ENCODE measurements at places on chromosomes 7 and 10.
A peak's percentile ranks its signal among the peaks of the same experiment; 100 is the strongest.

DNA sequence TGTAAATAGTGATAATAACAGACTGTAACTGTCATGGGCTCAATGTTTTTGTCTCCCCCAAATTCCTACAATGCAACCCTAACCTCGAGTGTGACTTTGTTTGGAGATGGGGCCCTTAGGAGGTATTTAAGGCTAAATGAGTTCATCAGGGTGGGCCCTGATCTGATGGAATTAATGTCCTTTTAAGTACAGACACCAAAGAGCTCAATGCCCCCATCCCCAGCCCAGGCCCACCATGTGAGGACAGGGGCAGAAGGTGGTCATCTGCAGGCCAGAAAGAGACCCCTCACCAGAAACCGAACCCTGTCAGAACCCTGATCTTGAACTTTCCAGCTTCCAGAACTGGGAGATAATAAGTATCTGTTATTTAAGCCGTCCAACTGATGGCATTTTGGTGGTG lies 83.2 kb downstream of the PIP4K2A start:
- no peak for DNase-seq

- no peak for DNase-seq
These were observed 232.0 kb upstream of the NRP1 start for GRCh38 chr10:33566426-33566825.

GRCh38 chr7:44277391-44277790 lies 48.0 kb downstream of the CAMK2B start:
- no peak for DNase-seq

DNA sequence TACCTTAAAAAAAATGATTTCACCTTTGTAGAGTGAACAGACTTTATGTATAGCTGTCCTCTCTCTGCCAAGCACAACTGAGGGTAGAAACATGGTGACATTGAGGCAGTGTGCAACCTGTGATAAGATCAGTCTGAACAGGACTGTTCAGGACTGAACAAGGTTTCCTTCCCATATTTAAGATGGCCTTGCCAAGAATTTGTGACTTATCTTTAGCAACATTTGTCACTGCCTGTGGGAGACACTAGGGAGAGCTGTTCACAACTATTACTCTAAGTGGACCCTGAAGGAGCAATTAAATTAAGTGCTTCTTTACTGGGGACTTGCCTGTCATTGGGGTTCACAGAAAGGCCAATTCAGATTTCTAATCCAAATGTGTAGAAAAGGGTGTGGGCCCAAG lies 6.7 kb downstream of the OR13A1 start:
- no peak for DNase-seq

DNA sequence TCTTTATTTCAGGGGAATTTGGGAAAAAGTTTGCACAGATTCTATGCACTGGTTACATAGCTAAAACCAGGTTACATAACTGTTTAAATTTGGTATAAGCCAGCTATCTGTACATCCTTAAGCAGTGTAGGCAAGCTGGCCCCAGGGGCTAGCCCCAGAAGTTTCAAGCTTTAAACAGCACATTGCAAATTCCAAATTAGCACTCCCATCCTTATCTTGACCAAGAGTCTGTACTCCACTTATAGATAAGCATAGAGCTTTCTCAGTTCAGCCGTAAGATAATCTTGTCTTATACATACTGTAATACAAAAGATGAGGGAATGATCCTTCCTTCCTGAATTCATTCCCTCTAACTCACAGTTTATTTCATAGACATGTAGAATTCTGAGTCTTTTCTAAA lies 109.3 kb downstream of the SPAG6 start:
- DNase-seq: no peak

DNA sequence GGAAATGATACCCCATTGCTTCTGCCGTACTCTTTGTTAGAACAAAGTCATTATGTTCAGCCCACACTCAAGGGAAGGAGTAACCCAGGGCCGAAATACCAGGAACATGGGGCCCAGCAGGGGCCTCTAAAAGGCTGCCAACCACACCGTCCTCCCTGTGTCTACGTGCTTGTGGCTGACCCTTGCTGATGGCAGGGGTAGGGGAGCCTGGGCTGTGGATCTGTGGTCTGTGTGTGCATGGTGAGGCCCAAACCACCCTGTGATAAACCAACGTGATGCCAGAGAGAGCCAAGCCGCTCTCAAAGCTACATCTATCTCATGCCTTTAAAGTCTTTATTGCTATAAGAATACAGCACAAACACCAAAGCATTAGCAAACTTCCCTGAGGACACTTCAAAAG lies 159.2 kb downstream of the CCDC3 start:
- DNase-seq: no peak

DNA sequence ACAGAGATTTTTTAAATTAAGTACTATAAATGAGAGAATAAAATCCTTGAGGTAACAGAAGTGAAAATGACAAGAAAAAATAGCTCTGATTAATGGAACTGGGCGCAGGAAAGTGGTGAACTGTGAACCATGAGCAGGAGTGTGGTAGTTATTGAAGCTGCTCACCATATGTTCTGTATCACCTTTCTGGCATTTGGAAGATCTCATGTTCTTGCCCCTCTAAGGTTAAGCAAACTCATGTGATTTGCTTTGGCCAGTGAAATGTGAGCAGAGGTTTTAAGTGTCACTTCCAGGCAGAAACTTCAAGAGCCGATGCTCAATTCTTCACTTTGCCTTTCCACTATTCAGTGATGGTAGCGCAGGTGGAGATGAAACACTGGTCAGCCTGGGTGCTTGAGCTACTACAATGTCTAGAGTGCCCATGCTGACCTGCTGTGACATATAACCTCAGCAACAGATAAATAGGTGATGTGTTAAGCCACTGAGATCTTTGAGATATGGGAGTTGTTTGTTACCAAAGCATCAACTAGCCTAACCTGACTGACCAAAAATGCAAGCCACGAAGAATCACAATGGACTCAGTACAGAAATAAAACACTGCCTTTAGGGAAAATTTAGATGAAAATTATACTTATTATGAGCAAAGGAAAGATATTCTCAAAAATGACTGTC lies 18.4 kb downstream of the MTPAP start:
- DNase-seq: no peak

GRCh38 chr7:151601521-151602305 lies 82.0 kb upstream of the RHEB start:
- DNase-seq: no peak

DNA sequence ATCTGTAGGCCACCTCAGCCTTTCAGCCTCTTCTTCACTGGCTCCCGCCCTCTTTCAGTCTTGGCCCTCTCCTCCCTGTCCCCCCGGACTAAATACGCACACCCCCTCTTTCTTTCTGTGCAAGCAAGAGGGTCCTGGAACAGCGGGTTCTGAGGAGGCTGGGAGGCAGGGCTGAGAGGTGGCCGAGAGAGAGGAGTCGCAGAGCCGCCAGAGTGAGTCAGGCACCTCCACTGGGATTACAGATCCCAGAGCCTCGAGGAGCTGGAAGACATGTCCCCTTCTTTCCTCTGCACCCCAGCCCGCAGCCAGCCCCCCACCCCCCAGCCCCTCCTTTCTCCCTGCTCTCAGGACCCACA lies 182 bp downstream of the CCDC136 start:
- no peak for DNase-seq

GRCh38 chr7:149854611-149855360 lies 16.6 kb downstream of the ZNF862 start:
- peak; percentile 95 for DNase-seq

DNA sequence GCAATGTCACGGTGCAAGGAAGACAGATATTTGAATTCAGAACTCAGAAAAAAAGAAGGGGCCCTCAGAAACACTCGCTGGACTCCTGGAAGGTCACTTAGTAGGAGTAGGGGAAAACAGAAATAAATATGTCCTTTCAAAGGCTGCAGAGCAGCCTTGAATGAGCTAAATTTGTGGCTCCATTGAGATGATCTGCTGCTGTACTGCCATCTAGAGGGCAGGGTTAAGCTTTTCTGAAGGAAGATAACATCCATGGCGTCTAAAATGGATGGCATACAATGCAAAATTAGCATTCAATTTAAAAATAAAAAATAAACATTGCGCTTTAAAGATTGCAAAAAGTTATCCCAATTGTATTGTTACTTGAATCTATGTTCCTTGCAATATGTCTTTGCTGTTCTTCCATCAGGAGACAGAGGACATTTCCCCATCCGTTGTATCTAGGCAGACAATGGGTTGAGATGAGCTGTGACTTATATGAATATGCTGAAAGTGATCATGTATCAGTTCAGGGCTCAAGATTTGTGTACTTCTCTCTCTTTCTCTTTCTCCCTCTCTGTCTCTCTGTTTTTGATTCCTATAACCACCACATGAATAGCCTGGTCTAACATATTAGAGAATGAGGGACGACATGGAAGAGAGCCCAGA lies 642.2 kb downstream of the SH2D4B start:
- no peak for DNase-seq

DNA sequence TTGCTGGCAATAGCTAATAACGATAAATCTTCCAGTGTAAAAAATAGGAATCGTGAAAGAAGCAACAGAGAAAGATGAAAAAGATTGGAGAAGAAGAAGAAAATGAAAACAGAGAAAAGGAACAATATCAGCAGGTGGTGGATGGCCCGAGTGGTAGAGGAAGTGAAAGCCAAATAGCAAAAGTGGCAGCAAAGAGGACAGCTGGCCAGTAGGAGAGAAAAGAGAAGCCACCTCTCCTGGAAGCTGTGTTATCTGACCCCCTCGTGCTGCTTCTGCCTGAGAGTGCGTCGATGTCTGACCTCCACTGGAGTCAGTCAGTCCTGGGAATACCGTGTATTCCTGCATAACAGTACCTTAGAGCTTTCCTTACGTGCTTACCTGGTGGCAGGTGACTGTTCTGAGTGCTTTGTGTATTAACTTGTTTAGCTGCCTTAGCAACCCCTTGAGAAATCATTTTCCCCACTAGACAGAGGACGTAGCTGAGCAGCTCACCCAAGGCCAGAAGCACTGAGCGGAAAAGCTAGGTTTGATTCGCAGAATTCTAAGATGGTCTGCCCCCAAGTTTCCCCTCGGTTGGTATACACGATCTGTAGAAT lies 88.3 kb downstream of the CHN2 start:
- DNase-seq: peak; percentile 55

DNA sequence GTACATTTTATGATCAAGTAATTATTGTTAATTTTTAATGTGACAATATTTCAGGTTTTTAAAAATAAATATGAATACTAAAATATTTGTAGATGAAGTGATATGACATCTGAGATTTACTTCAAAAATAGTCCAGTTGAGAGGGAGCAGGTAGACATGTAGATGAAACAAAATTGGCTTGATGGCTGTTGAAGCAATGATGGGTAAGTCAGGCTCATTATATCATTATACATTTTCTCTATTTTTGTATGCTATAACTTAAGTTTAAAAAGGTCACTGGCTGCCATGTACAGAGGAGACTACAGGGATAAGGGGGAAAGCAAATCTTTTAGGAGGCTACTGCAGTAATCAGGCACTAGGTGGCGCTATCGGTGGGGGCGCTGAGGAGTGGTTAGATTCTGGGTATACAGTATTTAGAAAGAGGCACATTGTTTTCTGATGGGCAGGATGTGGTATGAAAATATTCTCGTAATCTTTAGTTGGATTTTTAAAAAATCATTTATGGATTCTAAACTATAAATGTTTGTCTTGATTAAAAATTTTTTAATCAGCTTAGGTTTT lies 189.8 kb upstream of the IMMP2L start:
- DNase-seq: peak; percentile 56

DNA sequence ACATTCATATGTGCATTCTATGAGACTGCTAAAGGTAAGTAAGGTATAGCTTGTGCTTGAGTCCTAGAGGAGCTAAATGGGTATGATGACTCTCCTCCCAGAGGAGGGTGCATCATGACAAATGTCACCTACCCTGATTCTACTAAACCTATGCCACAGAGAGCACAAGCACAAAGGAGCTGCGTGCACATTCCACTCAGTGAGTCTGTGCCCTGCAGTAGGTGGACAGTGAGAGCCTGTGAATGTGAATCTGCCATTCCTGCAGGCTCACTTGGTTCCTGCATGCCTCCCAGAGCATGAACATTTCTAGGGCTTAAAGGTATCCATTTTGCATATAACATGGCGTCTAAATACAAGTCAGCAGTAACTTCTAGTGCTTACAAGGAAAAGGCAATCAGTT lies 46.8 kb downstream of the PRKAR2B start:
- no peak for DNase-seq

- no peak for DNase-seq
These were observed 60.1 kb upstream of the GNA12 start for GRCh38 chr7:2904202-2904601.

GRCh38 chr7:151864081-151864480 lies 12.8 kb downstream of the PRKAG2 start:
- DNase-seq: no peak
